Spinal cord (tissue), 10 donors: ENCODE measurements at places on chromosomes 2 and 18. TPM values are rescaled to one million over a fixed set of nuclear protein-coding genes. Genes with fewer than 3 reads are reported as not detected.

PIEZO2 gene
- 110 TPM for total RNA-seq

MALT1 gene
- 32.0 TPM for total RNA-seq

PTCD3 gene
- total RNA-seq = 126 TPM

PLCD4 gene
- total RNA-seq = 8.3 TPM

CROCC2 gene
- 0.30 TPM for total RNA-seq

LOXHD1 gene
- 0.22 TPM for total RNA-seq

CYS1 gene
- total RNA-seq = 2.2 TPM

GALNT13 gene
- 21.6 TPM for total RNA-seq

AQP12B gene
- not detected for total RNA-seq

TXNDC2 gene
- total RNA-seq = 0.17 TPM

TEX44 gene
- total RNA-seq = not detected

KIF3C gene
- total RNA-seq = 56.1 TPM

ACOXL gene
- 0.40 TPM for total RNA-seq

ARL4C gene
- total RNA-seq = 31.9 TPM

HAAO gene
- total RNA-seq = 12.7 TPM

IL1RN gene
- total RNA-seq = 1.8 TPM

SPATA3 gene
- not detected for total RNA-seq

MATN3 gene
- total RNA-seq = 4.1 TPM

ABCG8 gene
- total RNA-seq = 1.1 TPM

C2orf92 gene
- 9.2 TPM for total RNA-seq

TSPYL6 gene
- 0.30 TPM for total RNA-seq

RETREG2 gene
- 78.6 TPM for total RNA-seq

INO80B gene
- total RNA-seq = 34.7 TPM

LINC00305 gene
- total RNA-seq = 2.9 TPM

CPO gene
- 0.40 TPM for total RNA-seq

OTOF gene
- total RNA-seq = 1.6 TPM

TGFA gene
- 23.5 TPM for total RNA-seq

ROCK1 gene
- 56.1 TPM for total RNA-seq

CYP26B1 gene
- total RNA-seq = 4.5 TPM
